ENCODE measurements at places on chromosomes 4 and X. TPM values are rescaled to one million over a fixed set of nuclear protein-coding genes. Genes with fewer than 3 reads are reported as not detected.

The HMGN5 gene
- 2.6 TPM for total RNA-seq

The SLC49A3 gene
- 7.1 TPM for total RNA-seq

The QRFPR gene
- not detected for total RNA-seq

The MND1 gene
- 4.3 TPM for total RNA-seq

The SSX2 gene
- total RNA-seq, result not detected

The CFAP47 gene
- total RNA-seq, result not detected

The ADH1C gene
- total RNA-seq, result not detected

The TEX13C gene
- total RNA-seq, result not detected

The CXCL6 gene
- total RNA-seq, result 0.64 TPM

The PCDH10 gene
- total RNA-seq, result 16.4 TPM

Data from fibroblast of villous mesenchyme (primary cell).